ENCODE measurements at places on chromosomes 5 and 9.

DNA sequence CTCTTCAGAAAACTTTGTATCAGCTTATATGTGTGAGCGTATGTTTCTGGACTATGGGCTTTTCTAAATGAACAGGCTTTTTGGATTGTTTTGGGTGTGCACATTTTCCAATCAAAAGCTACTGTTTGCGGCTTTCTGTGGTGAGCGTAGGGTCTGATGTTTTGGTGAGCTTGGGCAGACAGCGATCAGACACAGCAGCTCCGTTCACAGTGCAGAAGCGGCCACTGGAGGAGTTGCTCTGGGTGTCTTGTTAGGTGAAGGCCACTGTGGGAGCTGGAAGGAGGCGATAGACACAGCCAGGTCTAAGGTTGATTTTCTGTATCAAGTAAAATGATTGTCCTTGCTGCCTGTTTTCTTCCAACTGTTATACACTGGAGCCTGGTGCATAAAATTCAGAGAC lies 11.1 kb downstream of the PRRC2B start:
- no peak for DNase-seq

- no peak for DNase-seq
Measured at GRCh38 chr5:122541388-122541787, 229.4 kb downstream of the SNCAIP start.

DNA sequence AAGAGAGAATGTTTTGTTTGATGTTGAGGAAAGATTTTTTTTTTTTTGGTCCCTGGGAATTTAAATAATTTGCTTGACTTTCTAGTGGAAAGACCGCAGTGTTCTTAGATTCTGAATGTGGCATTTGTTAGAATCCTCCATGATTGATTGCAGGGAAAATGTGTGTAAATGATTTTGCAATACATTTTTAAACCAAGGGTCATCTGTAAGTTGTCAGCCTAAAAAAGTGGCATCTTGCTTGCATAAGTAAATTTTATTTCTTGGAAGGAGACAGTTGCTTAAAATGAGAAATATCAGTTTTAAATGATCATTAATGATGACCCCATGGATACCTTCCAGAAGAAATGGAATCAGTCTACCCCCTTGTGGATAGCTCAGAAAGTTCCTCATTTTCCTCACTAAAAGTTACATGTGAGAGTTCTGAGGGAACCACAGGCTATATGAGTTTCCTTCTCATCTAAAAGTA lies 105.1 kb upstream of the SLC25A48 start:
- DNase-seq: no peak

- no peak for DNase-seq
Measured at GRCh38 chr9:121700832-121701419, 49.5 kb downstream of the DAB2IP start.

- DNase-seq: peak; percentile 87
Measured at GRCh38 chr5:140806834-140807775, at the start of gene PCDHA4. Gene PCDHA4 (plus strand): TSS chr5:140807068.

- DNase-seq: no peak
Measured at GRCh38 chr9:31674264-31674663, 710.2 kb upstream of the ACO1 start.

GRCh38 chr9:132411091-132411508 lies 1.1 kb downstream of the CFAP77 start:
- DNase-seq: peak; percentile 76

GRCh38 chr5:39301406-39301805 lies 62.9 kb downstream of the C9 start:
- no peak for DNase-seq

GRCh38 chr5:40221796-40222195 lies 457.9 kb upstream of the PTGER4 start:
- DNase-seq: no peak

Data from islet precursor cell (in vitro differentiated cells).